Karpas-422 (cell line): ENCODE measurements at places on chromosomes 1 and 21. TPM values are rescaled to one million over a fixed set of nuclear protein-coding genes. Genes with fewer than 3 reads are reported as not detected.

GRCh38 chr1:192654120-192654519, 18.2 kb downstream of the RGS13 start:
- H3K4me1 ChIP-seq: peaks cover 17% of the 10 kb centered on the region
- DNase-seq: no peak
- no peak overlapping the region for H3K4me3 ChIP-seq
- no peak overlapping the region for H3K27ac ChIP-seq

- no peak overlapping the region for H3K4me3 ChIP-seq
- H3K36me3 ChIP-seq: no peaks in the 10 kb centered on the region
- H3K27me3 ChIP-seq: no peaks in the 10 kb centered on the region
- no peaks in the 10 kb centered on the region for H3K4me1 ChIP-seq
These were observed 163.2 kb downstream of the ZBTB18 start for GRCh38 chr1:244214009-244214967.

DNA sequence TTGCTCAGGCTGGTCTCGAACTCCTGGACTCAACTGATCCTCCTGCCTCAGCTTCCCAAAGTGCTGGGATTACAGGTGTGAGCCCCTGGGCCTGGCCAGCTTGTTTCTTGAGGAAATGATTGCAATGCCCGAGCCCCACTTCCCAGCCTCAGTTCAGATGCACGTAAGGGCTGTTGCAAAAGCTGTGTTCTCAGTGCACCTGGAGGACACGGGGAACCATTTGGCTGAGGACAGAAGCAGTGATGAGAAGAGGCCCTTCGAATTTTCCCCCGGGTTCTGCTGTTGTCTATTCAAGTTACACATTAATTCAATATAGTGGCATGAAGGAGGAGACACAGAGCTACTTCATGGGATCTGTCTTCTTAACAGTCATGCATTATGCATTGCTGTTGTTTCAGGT, 78.8 kb upstream of the WDR26 start:
- H3K4me1 ChIP-seq: no peaks in the 10 kb centered on the region
- H3K27me3 ChIP-seq: no peaks in the 10 kb centered on the region
- no peak overlapping the region for H3K4me3 ChIP-seq
- no peak for DNase-seq

The OR6K3 gene
- not detected in 2 replicates for total RNA-seq

DNA sequence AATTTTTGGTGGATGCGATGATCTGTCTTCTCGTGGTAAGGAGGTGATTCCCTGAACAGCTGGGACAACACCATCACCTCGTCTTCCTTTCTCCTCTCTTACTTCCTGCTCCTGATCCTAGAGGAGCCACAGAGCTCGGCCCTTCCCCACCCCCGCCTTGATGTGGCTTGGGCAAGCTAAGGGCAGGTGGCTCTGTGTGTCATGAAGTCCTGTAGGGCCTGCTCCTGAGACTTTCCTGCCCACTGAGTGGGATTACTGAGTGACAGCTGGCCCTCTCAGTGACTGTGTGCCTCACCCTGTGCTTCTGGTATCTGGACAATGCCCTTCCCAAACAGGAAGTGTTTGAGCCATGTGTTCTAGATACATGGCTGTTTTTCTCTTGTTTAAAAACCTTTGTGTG, 153.0 kb downstream of the KCNJ6 start:
- no peak overlapping the region for H3K27ac ChIP-seq
- H3K4me1 ChIP-seq: no peaks in the 10 kb centered on the region

- H3K4me3 ChIP-seq: no peak overlapping the region
- H3K27me3 ChIP-seq: no peaks in the 10 kb centered on the region
These were observed 25.8 kb downstream of the RRP1 start for GRCh38 chr21:43815107-43815613.

- no peak overlapping the region for H3K4me3 ChIP-seq
- H3K36me3 ChIP-seq: no peaks in the 10 kb centered on the region
- H3K27ac ChIP-seq: no peak overlapping the region
- no peak for DNase-seq
- H3K4me1 ChIP-seq: peaks cover 7% of the 10 kb centered on the region
These were observed 8.5 kb downstream of the OVGP1 start for GRCh38 chr1:111419037-111419436.

The SPATA46 gene
- not detected in 2 replicates for total RNA-seq

- no peak for DNase-seq
- no peak overlapping the region for H3K4me3 ChIP-seq
- no peak overlapping the region for H3K27ac ChIP-seq
- H3K27me3 ChIP-seq: no peaks in the 10 kb centered on the region
- no peaks in the 10 kb centered on the region for H3K36me3 ChIP-seq
These were observed 64.2 kb downstream of the FHAD1 start for GRCh38 chr1:15311122-15311822.
